ENCODE measurements at places on chromosomes 2 and 18.

GRCh38 chr2:203819434-203820133, 48.0 kb upstream of the CTLA4 start:
- no peak for DNase-seq

GRCh38 chr18:49610022-49610445, 48.2 kb downstream of the LIPG start:
- DNase-seq: no peak

GRCh38 chr2:188345831-188346458, 54.3 kb downstream of the GULP1 start:
- DNase-seq: no peak

- no peak for DNase-seq
Measured at GRCh38 chr18:63975628-63976027, 5.7 kb downstream of the SERPINB8 start.

GRCh38 chr2:181153886-181154285, 173.5 kb downstream of the UBE2E3 start:
- no peak for DNase-seq

- DNase-seq: no peak
Measured at GRCh38 chr2:46383113-46383395, 85.8 kb downstream of the EPAS1 start.
